ENCODE measurements at places on chromosomes 7 and 10.
A peak's percentile ranks its signal among the peaks of the same experiment; 100 is the strongest.

DNA sequence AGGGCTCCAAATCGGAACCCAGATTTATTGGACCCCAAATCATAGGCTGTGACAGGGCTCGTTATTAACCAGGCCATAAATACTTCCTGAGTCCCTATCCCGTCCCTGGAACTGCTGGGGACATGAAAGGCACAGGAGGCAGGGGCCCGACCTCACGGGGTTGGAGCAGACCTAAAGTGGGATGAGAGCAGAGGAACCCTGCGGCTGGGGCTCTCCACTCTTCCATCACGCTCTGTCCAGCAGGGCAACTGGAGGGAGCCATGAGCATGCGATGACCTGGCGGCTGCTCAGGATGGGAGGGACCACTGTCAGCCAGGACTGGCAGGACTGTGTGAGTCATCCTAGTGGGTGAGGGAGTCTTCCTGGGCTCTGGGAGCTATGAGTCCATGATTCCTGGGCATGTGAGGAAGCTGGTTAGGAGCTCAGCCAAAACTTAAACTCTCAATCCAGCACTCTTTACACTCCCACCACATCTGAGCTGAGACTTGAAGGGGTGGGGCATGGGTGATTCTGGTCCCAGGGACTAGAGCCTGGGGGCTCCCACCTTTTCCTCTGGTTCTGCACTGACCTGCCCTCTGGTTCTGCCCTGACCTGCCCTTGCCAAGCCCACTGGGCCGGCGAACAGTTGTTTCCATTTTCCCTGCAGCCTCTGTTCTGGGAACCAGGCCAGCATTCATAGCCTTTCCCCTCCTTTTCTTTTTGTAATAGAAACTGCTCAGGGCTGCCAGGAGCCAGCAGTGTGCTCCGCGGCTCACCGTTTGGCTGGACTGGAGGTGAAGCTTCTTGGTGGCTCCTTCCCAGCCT lies 47.1 kb downstream of the SYPL1 start:
- peak; percentile 26 for DNase-seq

DNA sequence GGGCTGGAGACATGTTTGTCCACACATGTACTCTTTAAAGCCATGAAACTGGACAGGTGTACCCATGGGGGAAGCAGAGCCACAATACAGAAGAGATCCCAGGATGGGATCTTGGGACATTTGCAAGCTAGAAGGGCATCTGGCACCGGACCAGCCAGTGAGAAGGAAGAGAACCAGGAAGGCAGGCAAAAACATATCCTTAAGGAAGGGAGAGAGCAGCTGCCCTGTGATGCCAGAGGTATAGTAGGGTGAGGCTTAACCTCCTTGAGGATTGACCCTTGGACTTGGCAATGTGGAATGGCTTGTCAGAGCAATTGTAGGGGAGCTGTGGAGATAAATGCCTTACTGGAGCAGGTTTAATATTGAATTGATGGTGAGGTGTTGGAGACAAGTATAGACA lies 17.9 kb upstream of the SUV39H2 start:
- DNase-seq = no peak

GRCh38 chr10:119658274-119658673 lies 7.1 kb downstream of the BAG3 start:
- no peak for DNase-seq

GRCh38 chr7:136030867-136031318 lies 53.7 kb upstream of the MTPN start:
- DNase-seq = no peak

- DNase-seq = no peak
Observed at GRCh38 chr7:116180302-116180701, 30.0 kb upstream of the TES start.

DNA sequence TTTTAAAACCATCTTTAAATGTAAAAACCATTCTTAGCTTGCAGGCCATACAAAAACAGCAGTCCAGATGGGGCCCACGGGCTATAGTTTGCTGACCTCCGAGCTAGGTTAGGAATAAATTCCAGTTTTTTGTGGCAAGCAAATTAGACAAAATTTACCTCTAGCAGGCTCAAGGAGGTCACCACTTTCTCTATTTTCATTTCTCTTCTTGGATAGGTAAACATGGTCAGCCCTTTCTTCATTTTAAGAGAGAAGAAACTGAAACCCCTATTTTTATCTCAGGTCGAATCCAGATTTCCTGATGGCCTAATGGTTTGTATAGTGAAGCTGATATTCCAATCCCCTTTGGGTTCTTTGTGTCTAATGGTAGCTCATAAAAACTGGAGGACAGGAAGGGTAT lies 10.7 kb downstream of the IKZF5 start:
- DNase-seq = no peak

GRCh38 chr7:141698247-141699015 lies 3.5 kb downstream of the DENND11 start:
- DNase-seq = no peak

GRCh38 chr7:122688400-122688998 lies 10.4 kb downstream of the RNF133 start:
- DNase-seq = no peak

DNA sequence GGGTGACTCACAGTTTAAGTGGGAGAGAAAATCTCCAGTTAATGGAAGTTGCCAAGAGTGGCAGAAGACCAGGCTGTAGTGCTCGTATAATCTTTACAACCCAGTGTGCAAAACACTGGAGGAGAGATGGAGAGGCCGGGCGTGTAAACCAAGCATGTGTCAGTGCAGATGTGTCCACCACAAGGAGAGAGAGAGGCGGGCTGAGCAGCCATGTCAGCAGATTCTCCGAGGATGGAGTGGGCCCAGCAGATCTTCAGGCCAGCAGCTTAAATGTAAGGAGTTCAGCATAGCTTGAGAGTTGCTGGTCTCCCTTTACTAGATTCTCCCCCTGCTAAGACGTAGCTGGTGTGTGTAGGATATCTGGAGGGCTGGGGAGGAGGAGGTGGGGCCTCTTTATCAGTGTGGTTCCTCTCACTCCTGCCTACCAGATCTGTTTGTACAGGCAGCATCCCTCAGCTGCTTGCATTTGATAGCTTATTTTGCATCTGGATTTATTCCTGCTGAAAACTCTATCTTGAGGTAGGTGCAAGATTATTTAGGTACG lies 13.7 kb downstream of the BPGM start:
- no peak for DNase-seq

GRCh38 chr10:86333826-86334487 lies 32.6 kb downstream of the GRID1 start:
- DNase-seq = peak; percentile 42

DNA sequence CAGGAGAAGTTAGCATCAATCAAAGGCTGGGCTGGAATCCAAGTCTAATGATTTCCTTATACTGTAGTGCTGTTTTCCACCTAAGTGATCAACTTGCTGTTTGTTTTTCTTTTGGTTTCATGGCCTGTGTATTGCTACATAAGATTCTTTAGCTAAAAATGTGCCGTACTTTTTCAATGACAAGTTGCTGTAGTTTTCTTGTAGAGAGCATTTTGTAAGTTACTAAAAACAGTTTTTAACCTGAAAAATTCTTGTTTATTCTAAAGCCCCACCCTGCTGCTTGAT lies 1.3 kb downstream of the HELLS start:
- DNase-seq = no peak

DNA sequence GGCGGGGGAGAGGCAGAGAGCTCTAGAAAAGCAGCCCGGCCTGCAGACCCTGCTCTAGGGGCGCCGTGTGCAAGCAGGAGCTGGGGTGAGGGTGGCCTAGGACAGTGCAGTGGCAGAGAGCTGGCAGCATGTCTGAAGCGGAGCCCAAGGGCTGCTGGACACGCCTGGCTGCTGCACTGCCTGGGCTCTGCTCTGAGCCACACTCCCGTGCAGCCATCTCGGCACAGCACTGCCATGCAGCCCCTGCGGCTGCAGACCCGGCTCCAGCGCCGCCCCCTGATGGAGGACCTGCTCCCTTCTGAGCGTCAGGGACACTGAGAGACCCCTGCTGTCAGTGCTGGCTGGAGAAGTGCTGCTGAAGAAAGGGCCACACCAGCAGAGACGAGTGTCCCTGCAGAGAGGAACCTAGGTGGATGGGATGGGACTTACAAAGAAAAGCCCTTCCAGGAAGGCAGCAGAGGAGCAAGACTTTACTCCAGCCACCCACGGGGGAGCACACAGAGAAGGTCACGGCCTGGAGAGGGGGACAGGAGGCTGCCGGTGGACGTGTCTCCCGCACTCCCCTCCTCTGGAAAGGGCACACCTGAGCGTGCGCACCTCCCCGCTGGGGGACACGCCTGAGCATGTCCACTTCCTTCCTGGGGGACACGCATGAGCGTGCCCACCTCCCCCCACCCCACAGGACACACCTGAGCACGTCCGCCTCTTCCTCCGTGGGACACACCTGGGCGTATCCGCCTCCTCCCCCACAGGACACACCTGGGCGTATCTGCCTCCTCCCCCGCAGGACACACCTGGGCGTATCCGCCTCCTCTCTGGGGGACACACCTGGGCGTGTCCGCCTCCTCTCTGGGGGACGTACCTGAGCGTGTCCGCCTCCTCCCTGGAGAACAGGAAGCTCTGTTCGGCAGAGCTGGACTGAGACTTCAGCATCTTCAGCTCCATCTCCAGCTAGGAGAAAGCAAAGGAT lies 252.9 kb downstream of the MAD1L1 start:
- no peak for DNase-seq

- DNase-seq = no peak
Observed at GRCh38 chr7:151058781-151059366, 515 bp upstream of the SLC4A2 start.

DNA sequence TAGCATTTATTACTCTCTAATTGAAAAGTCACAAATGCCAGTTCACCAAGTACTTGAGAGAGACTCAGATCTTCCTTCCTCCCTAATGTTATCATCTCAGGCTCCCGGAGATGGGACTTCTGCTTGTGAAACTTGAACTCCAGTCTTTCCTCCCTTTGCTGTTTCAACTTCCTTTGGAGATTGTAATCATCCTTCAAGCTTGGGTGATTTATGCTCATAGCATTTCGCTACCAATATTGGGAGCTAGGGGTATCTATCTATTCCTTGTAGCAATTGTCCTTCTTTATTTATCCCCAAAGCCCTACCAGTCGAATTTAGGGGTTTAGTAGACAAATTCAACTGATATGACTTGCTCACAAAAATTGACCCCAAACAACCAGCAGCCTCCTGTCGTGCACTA lies 117.9 kb upstream of the STARD3NL start:
- no peak for DNase-seq

DNA sequence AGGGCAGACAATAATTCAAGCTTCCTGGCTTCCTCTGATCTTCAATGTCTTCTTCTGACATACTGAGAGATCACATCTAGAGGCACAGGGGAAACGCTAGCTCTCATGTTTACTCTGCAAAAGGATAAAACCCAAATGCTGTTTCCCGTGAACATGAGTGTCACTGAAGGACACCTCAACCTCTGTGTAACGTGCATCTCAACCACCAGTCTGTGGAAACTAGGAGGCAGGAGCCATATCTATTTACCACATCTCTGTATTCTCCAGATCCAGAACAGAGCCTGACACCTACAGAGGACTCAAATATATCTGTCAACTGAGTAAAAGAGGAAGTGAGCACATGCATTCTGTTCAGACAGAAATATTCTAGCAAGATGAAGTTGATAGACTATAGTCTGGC lies 140.3 kb upstream of the TARP start:
- no peak for DNase-seq

GRCh38 chr7:51154201-51154600 lies 162.4 kb downstream of the COBL start:
- DNase-seq = no peak

- DNase-seq = no peak
Observed at GRCh38 chr7:96827701-96828100, 118.1 kb upstream of the SEM1 start.

- no peak for DNase-seq
Observed at GRCh38 chr10:4549139-4549653, 276.8 kb upstream of the AKR1E2 start.

- DNase-seq = no peak
Observed at GRCh38 chr7:5172196-5172775, 17.7 kb upstream of the WIPI2 start.

GRCh38 chr7:77351539-77352004 lies 64.6 kb downstream of the GSAP start:
- no peak for DNase-seq

DNA sequence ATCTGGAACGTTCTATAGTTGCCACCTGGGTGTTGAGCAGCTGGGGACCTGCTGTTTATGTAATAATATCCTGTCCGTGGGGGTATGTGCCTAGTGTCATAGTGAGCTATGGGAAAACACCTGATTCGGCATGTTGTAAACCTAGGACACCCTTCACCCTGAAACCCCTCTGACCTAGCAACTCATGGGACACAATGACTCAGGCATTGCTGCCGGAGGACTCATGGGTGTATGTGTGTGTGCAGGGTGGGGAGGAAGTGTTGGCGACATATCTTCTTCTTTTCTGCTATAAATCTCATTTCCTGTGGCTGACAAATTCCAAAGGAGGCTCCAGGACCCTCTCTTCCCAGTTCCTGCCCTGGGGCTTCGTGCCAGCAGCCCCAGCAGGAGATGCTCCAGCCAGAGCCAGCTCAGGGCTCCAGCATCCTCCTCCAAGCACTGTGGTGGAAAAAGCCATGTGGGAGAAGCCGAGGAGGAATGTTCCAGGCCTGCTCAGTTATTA lies 77.0 kb upstream of the PODXL start:
- no peak for DNase-seq

GRCh38 chr7:6290319-6290741 lies 17.9 kb upstream of the CYTH3 start:
- no peak for DNase-seq

DNA sequence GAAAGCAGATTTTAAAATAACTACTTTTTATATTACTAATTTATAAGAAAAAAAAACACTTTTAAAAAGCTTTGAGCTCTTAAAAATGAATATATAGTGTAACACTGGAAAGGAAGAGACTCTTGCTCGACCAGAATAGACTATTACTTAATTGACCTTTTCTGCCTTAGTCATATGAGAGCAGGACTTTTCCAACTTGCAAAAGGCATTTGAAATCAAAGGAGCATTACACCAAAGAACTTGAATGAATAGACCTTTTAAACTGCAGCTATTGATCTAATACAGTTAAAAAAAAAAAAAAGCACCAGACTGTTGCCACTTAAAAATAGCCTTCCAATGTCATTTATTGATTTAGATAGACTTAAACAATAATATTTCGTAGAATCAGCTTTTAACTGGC lies 17.2 kb upstream of the SEMA3D start:
- no peak for DNase-seq

DNA sequence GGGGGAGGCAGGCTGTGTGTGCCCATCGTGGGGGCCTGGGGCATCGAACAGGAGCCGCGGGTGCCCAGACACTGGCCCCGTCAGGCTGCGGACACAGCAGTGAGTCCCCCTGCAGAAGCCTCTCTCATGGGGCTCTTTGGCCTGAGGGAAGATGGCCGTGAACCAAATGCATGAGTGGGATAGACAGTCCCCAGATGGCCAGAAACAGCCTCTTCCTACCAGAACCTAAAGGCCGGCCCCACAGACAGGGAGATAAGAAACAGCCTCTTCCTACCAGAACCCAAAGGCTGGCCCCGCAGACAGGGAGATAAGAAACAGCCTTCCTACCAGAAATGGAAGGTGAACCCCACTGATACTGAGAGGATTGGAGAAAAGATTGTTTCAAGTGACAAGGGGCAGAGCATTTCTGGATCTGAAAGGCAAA lies 16.6 kb downstream of the IDI2 start:
- DNase-seq = no peak

GRCh38 chr7:92973974-92974373 lies 137.6 kb upstream of the CDK6 start:
- no peak for DNase-seq
